Fibroblast of lung (primary cell): ENCODE measurements at places on chromosomes 3 and 15. TPM values are rescaled to one million over a fixed set of nuclear protein-coding genes. Genes with fewer than 3 reads are reported as not detected.

- no peak for DNase-seq
These were observed 17.1 kb downstream of the PAK2 start for GRCh38 chr3:196756732-196757131.

DNA sequence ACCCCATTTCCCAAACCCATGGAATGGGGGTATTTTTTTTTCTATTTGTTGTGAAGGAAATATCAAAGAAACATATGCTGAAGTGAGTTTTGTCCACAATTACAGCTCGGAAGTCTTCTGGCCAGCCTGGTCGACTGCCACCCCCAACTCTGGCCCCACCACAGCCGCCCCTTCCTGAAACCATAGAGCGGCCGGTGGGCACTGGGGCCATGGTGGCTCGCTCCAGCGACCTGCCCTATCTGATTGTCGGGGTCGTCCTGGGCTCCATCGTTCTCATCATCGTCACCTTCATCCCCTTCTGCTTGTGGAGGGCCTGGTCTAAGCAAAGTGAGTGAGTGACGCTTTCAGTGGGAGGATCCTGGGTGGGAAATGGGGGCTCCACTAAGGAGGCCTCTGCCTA lies 71.9 kb downstream of the BOC start:
- no peak for DNase-seq

- no peak for DNase-seq
These were observed 40.1 kb downstream of the TRIM71 start for GRCh38 chr3:32857921-32858320.

- DNase-seq, result no peak
These were observed 3.5 kb downstream of the MYZAP start for GRCh38 chr15:57595011-57595866.

GRCh38 chr15:36622197-36622795 lies 42.9 kb downstream of the CDIN1 start:
- no peak for DNase-seq

DNA sequence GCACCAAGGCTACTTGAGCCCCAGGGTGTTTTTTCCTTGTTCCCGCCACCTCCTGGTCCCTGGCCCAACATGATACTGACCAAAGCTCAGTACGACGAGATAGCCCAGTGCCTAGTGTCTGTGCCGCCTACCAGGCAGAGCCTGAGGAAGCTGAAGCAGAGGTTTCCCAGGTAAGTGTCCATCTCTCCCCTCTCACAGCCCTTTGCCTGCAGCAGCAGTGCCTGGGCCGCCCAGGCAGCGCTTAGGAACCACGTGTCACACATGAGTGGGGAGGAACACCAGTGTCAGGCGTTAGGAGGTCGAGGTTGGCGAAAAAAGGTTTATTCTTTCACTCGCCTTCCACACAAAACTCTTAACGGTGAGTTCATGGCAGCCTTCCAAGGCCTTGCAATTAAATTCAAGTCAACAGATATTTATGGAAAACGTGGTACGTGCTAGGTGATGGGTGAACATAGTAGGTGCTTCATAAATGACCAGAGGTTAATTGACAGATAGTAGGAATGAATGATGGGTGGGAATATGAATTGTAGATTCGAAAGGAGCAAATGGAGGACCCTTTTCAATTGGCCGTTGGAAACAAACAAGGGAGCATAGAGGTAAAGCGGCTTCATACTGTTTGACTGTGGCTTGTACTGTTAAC lies 486 bp downstream of the CDIN1 start:
- DNase-seq, result no peak

GRCh38 chr3:43389388-43390254 lies 103.3 kb downstream of the SNRK start:
- peak; percentile 72 for DNase-seq

- DNase-seq, result no peak
These were observed 271.5 kb downstream of the TUSC7 start for GRCh38 chr3:116981089-116981488.

DNA sequence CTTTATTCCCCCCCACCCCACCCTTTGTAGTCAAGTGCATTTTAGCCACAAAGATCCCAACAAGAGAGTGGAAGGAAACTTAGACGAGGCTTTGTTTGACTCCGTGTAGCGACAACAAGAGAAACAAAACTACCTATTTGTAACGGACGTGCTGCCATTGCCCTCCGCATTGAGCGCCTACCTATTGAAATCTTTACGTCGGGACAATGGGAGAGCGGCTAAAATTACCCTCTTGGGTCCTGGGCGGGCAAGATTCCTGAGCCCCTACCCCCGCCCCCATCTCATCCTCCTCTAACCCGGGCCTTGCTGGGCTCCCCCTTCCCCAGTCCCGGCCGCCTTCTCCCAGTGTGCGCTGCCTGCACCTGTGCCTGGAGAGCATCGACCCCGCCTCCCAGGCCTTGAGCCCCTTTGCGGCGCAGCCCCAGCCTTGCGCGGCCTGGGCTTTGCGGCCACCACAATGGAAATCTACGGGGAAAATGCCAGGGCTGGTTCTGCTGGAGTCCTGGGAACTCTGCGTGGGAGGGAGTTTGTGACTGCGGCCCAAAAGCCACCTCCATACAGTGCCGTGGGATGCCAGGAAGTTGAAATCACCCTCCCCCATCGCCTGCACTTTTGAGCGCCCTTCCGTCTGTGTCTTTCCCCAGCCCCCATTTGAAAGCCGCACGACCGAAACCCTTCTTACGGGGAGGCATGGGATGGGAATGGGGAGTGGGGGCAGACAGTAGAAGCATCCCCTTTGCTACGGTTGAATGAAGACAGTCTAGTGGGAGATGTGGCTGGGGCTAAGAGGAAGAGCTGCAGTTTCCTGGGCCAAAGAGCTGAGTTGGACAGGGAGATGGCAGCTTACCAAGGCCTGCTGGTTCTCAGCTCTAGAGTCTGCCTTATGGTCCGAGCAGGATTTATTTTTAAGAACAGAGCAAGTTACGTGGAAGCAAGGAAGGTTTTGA lies 1.1 kb upstream of the SOX2 start:
- DNase-seq, result no peak

GRCh38 chr15:53625260-53625659 lies 134.2 kb downstream of the WDR72 start:
- no peak for DNase-seq

GRCh38 chr15:91864664-91865063 lies 11.2 kb downstream of the SLCO3A1 start:
- DNase-seq, result no peak

GRCh38 chr15:78909791-78910228 lies 35.0 kb downstream of the CTSH start:
- DNase-seq, result peak; percentile 28

DNA sequence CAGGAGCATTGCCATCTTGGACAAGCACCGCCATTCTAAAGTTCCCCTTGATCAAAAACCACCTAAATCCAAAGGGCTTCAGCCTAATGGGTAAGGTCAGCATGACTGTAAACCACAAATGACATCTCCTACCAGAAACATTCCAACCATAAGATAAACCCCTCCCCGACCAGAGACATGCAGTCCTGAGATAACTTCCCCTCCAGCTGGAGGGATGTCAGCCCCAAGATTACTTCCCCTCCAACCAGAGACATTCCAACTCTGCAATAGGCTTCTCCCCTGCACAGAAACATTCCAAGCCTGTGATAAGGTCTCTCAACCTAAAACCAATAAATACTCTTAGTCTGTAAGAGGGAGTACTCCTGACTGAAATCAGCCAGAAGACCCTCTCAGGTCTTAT lies 62.7 kb upstream of the DNAJC19 start:
- DNase-seq, result no peak

DNA sequence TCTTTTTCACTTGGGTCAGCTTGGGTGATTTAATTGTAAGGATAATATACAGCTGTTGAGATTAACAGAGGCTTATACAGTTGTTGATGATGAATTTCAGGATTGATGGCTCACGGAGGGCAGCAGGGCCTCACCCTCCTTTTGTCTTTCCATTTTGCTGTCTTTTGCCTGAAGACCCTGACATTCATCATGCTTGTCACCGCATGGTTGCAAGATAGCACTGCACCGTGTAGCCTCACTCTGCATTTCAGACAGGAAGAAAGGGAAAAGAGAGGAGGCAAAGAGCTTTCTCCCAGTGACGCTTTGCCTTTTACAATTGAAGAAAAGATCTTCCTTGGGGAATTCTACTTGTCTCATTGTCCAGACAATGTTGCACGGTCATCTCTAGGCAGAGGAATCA lies 115.1 kb downstream of the TPRG1 start:
- DNase-seq, result no peak

DNA sequence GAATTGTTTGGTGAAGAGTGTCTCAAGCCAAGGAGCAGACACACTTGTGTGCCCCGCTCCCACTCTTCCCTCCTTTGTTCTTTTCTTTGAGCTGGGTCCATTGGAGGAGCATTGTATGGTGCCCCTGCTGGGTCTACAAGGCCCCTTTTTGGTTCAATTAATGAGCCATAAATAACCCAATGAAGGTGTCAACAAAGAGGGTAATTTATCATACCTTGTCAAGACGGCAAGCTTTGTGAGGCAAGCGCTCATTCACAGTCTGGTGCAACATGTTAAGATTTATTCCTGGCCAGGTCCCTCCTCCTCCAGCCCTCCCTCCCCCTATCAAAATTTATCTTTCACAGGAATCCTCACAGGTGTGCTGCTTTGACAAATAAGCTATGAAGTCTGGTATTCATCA lies 300.1 kb downstream of the RORA start:
- no peak for DNase-seq

GRCh38 chr15:91922646-91923547 lies 69.4 kb downstream of the SLCO3A1 start:
- DNase-seq, result no peak

GRCh38 chr3:142065344-142065743 lies 84.0 kb downstream of the TFDP2 start:
- DNase-seq, result no peak

DNA sequence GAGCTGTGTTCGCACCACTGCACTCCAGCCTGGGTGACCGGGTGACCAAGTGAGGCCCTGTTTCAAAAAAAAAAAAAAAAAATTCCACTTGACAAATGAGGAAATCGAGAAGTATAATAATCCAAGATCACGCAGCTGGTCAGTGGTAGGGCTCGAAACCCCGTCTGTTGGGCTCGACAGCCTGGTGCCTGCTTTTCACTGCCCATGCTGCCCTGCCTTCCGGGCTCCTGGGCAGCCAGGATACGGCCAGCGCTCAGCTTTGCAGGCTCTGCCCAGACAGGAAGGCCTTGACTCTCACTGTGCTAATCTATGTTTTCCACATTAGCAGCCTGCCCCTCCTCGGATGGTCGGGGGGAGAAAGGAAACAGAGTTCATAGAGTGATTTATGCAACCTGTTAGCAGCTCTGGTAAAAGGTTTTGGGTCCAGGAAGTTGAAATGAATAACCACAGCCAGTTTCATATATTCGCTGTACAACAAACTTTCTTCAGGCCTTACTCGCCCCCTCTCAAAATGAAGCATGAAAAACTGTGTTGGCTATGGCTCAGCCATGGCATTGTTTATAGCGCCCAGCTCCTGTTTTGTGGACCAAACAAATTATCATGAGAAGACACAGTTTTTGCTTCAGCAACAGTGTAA lies 108.8 kb downstream of the XXYLT1 start:
- no peak for DNase-seq

DNA sequence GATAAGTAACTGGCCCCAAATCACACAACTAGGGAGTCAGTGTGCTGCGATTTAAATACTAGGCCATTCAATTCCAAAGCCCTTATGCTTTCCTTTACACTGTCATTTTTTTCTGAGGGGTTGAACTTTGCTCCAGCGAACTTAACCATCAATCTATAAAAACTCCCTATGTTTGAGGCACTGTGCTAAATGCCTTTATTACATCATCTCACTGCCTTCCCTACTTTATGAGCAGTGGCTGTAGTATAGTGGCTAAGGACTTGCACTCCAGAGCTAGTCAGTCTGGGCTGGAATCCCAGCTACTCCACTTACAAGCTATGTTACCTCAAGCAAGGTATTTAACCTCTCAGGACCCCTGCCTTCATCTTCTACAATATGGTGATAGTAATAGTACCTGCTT lies 26.9 kb upstream of the WDR72 start:
- no peak for DNase-seq

DNA sequence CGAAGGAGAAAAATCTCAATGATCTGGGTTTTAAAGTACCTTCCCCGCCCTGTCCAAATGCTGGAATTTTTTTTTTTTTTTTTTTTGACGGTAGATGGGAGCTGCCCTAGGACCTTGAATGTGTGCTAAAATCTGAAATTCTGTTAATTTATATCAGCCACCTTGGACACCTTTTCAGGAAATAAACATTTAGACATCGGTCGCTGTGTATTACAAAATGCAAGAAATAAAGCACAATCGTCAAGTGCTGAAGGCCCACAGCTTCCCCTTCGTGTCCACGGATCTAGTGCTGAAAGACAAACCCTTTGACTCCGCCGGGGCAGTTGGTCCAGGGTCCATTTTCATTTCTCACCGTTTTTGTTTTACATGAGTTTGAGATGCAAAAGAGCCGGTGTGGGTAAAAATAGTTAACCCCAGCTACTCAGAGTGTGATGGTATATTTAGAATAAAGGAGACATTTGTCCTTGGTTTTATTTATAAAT lies 90.2 kb upstream of the CHD2 start:
- peak; percentile 61 for DNase-seq

A4GNT gene
- not detected in 2 replicates for polyA plus RNA-seq

GOLIM4 gene
- polyA plus RNA-seq, result 46.2 and 50.1 TPM in 2 replicates

CLPX gene
- polyA plus RNA-seq, result 50.4 and 53.4 TPM in 2 replicates

DYNLT2B gene
- polyA plus RNA-seq, result 8.4 and 13.0 TPM in 2 replicates

ST3GAL6 gene
- 1.7 TPM in 2 replicates for polyA plus RNA-seq

OR5K2 gene
- not detected in 2 replicates for polyA plus RNA-seq

HTD2 gene
- polyA plus RNA-seq, result 8.6 and 10.3 TPM in 2 replicates

RLBP1 gene
- not detected in 2 replicates for polyA plus RNA-seq

ATRIP gene
- polyA plus RNA-seq, result 5.0 and 7.0 TPM in 2 replicates
